NT2/D1 (cell line): ENCODE measurements at places on chromosomes 5 and 9.

DNA sequence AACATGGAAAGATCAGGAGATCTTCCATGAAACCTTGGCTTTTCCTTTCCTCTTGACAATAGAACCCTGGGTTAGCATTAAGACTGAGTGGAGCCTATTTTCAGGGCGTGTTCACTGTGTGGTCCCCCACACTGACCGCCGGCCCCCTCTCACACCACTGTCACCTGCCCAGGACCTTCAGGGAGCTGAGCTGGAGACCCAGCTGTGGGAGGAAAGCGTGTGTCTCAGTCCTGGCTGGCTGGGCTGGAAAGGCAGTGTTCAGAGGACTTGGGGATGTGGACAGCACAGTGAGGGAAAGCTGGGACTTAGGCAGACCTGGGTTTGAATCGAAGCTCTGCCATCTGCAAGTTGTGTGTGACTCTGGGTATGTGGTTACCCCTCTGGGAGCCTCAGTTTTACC, 268.1 kb downstream of the NSG2 start:
- DNase-seq = no peak

- no peak for DNase-seq
These were observed 5.9 kb upstream of the RAD23B start for GRCh38 chr9:107276966-107277710.

DNA sequence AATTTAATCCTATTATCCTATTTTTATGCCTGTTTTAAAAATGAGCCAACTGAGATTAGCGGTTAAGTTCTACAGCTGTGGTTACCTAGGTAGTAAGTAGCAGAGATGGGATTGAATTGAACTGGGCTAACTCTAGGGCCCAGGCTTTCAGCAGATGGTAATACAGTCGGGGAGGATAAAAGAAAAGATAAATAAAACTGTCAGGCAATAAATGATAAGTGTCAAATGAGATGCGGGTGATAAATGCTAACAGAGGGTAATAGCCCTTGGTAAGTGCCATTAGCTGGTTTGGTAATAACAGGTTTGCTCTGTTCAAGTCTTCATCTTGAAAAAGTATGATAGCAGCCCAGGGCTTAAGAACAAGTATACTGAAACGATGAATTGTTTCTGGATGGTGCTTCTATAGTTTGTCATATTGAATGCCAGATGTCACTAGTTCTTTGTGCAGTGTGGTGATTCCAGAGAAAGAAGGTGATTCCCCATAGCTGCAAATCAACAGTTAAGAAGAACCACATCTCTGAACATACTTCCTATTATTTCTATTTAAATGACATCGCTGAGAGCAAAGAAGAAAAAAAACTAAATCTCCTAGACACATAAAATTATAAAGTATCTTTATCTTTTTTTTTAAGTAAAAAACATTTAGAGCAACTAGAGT, 360.8 kb upstream of the PANK3 start:
- no peak for DNase-seq

- DNase-seq = no peak
These were observed 401.6 kb downstream of the PDE4D start for GRCh38 chr5:59491945-59492344.

DNA sequence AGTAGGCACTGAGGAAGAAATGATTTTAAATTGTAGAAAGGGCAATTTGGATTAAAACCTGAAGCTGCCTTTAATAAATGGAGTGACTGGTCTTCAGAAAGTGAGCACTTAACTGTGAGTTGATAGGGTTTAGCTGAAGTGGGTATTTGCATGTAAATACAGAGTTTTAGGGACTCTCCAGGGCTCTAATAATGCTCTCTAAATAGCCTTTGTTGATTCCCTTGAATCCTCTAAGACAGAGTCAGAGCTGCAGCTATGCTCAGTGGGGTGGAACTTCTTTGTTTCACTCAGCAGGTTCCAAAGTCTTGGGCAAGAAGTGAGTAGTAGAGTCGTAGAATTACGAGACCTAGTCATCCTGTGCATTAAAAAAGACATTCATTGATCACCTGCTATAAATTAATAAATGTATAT, 21.4 kb downstream of the GLRA1 start:
- peak; percentile 71 for DNase-seq
